Ovary (tissue), 10 donors: ENCODE measurements at places on chromosomes 3 and 15. TPM values are rescaled to one million over a fixed set of nuclear protein-coding genes. Genes with fewer than 3 reads are reported as not detected.

GRCh38 chr3:42749753-42750231 is 23.3 kb downstream of the CCDC13 start:
- H3K27ac ChIP-seq, result no peak overlapping the region
- no peak for DNase-seq
- no peaks in the 10 kb centered on the region for H3K27me3 ChIP-seq
- peaks cover 9% of the 10 kb centered on the region for H3K4me1 ChIP-seq
- no peaks in the 10 kb centered on the region for H3K36me3 ChIP-seq

GRCh38 chr3:51712963-51713362 is 6.1 kb downstream of the GRM2 start:
- peak; percentile 19 for DNase-seq
- H3K4me3 ChIP-seq, result no peak overlapping the region
- H3K27me3 ChIP-seq, result no peaks in the 10 kb centered on the region
- H3K36me3 ChIP-seq, result no peaks in the 10 kb centered on the region
- H3K4me1 ChIP-seq, result no peaks in the 10 kb centered on the region

- no peak overlapping the region for H3K27ac ChIP-seq
- H3K4me1 ChIP-seq, result no peaks in the 10 kb centered on the region
- H3K27me3 ChIP-seq, result no peaks in the 10 kb centered on the region
- no peak for DNase-seq
- H3K4me3 ChIP-seq, result no peak overlapping the region
- no peaks in the 10 kb centered on the region for H3K36me3 ChIP-seq
Measured at GRCh38 chr3:34263101-34263621, 464.7 kb downstream of the PDCD6IP start.

DNA sequence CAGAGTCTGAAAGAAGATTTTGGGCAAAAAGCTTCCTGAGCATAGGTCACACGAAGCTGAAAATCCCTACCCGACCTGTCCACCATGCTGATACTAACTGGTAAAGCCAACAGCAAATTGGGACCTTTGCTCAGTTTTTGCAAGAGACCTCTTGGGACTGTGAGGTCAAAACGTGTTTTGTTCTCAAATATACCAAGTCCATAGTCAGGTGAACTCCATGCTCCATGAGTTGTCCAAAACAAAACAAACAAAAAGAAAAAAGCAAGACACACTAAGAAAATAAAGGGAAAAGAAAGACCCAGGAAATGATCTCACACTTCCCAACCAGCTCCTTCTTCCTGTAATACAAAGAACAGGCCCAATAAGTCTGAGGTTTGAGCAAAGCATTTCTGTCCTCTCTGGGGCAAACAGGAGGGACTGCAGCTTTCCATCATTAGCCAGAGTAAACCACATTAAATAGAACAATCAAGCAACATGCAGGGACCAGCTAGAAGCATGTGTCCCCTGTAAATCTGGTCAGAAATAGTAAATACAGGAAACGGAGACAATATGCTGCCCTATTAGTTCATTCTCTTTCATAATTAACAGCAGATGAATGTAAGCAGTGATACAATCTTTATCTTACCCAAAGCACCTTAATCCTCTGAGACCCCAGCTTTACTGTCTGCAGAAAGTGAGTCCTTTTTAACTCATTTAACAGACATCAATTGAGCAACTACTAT is 125.0 kb upstream of the LIPC start:
- no peaks in the 10 kb centered on the region for H3K36me3 ChIP-seq
- H3K27me3 ChIP-seq, result no peaks in the 10 kb centered on the region
- no peak for DNase-seq
- no peak overlapping the region for H3K27ac ChIP-seq

GRCh38 chr15:60713119-60714084 is 234.5 kb upstream of the ICE2 start:
- no peaks in the 10 kb centered on the region for H3K27me3 ChIP-seq
- H3K4me3 ChIP-seq, result no peak overlapping the region
- no peaks in the 10 kb centered on the region for H3K36me3 ChIP-seq
- H3K4me1 ChIP-seq, result peaks cover 3% of the 10 kb centered on the region
- H3K27ac ChIP-seq, result peak overlapping the region; percentile 41

The FGF7 gene
- 38.3 TPM for total RNA-seq

DNA sequence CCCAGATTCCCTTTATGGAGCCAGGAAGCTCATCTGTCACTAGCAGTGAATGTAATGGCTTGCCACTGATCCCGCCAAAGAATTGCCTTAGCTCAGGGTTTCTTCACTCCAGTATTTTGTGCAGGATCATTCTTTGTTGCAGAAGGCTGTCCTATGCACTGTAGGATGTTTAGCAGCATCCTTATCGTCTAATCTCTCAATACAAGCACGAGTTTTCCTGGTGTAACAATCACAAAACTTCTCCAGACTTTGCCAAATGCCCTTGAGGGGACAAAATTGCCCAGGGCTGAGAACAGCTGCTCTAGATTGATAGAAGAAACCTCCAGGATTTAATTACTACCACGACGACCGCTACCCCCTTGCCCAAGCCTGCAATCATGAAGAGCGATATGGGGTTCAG is 6.8 kb upstream of the SHQ1 start:
- H3K4me1 ChIP-seq, result no peaks in the 10 kb centered on the region
- H3K4me3 ChIP-seq, result no peak overlapping the region
- DNase-seq, result no peak

DNA sequence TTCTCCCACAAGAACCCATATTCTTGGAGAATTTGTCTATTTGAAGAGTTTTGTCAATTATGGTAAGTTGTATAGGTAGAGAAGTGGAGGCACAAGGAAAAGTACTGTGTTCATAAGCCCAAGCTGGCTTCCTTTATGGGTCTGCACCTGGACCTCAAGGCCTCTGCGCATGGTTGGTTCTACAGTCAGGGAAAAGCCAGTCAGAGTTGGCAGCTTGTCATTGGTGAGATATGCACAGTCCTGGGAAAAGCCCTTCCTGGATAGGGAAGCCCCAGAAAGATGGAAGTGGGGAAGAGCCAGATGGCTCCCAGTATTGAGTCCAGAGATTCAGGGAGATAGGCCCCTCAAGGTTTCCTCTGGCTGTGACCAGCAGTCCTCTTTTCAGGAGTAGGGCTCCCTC is 15.8 kb downstream of the BOC start:
- no peak overlapping the region for H3K27ac ChIP-seq
- no peak overlapping the region for H3K4me3 ChIP-seq
- peaks cover 20% of the 10 kb centered on the region for H3K4me1 ChIP-seq
- H3K36me3 ChIP-seq, result no peaks in the 10 kb centered on the region
- DNase-seq, result no peak

The SPATA16 gene
- not detected for total RNA-seq

GRCh38 chr3:68999605-69000004 is 13.9 kb downstream of the EOGT start:
- peaks cover 2% of the 10 kb centered on the region for H3K4me1 ChIP-seq
- H3K27me3 ChIP-seq, result no peaks in the 10 kb centered on the region
- no peak overlapping the region for H3K4me3 ChIP-seq
- no peaks in the 10 kb centered on the region for H3K36me3 ChIP-seq
- no peak overlapping the region for H3K27ac ChIP-seq

The TJP1 gene
- 69.6 TPM for total RNA-seq

The OR5K2 gene
- not detected for total RNA-seq

- no peak overlapping the region for H3K27ac ChIP-seq
- DNase-seq, result no peak
- H3K36me3 ChIP-seq, result no peaks in the 10 kb centered on the region
- peaks cover 52% of the 10 kb centered on the region for H3K4me1 ChIP-seq
Measured at GRCh38 chr15:64695561-64695992, 79.8 kb downstream of the RBPMS2 start.

The DPPA2 gene
- total RNA-seq, result not detected

The NUSAP1 gene
- total RNA-seq, result 9.3 TPM

DNA sequence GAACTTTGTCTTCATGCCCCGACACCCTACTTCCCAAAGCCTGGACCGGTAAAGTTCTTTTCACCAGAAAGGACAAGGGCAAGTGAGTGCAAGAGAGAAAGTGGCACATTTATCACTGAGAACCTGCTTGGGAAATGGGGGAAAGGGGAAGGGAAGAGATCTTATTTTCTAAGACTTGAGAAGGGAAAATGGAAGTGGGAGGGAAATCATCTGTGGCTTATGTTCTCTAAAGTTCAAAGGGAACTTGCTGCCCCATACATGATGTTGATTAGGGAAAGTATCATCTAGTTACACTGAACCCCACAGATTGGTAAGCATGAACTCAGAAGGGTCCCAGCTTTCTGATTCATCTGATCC is 199.5 kb upstream of the LPP start:
- peaks cover 2% of the 10 kb centered on the region for H3K4me1 ChIP-seq
- no peak overlapping the region for H3K27ac ChIP-seq
- no peaks in the 10 kb centered on the region for H3K36me3 ChIP-seq
- H3K27me3 ChIP-seq, result no peaks in the 10 kb centered on the region
- no peak overlapping the region for H3K4me3 ChIP-seq

The THRB gene
- 2.5 TPM for total RNA-seq

The SLCO2A1 gene
- 0.83 TPM for total RNA-seq

DNA sequence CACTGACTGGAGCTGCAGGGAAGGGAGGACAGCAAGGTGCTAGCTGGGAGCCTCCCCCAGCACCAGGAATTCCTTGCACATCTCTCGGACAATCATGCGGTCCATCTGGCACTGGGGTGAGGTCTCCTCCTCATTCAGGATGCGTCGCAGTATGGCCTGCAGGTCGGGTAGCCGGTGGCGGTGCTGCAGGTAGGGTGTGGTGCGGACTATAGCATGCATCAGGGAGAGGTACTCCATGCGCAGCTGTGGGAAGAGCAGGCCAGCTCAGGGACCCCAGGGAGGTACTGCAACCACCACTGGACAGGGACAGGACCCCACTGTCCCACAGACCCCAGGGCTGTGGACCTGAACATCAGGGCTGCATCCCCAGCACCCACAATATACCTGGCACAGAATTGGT is 11.2 kb downstream of the NCKIPSD start:
- H3K36me3 ChIP-seq, result no peaks in the 10 kb centered on the region
- DNase-seq, result no peak
- no peak overlapping the region for H3K4me3 ChIP-seq
- no peak overlapping the region for H3K27ac ChIP-seq
- H3K4me1 ChIP-seq, result no peaks in the 10 kb centered on the region
